NCI-H460 (cell line): ENCODE measurements at places on chromosomes 5 and 9. TPM values are rescaled to one million over a fixed set of nuclear protein-coding genes. Genes with fewer than 3 reads are reported as not detected.

GRCh38 chr9:122936883-122937282 lies 3.9 kb upstream of the RABGAP1 start:
- DNase-seq = no peak

Gene BTNL3
- total RNA-seq = not detected in 2 replicates

Gene MYO10
- 10.0 and 13.0 TPM in 2 replicates for total RNA-seq

DNA sequence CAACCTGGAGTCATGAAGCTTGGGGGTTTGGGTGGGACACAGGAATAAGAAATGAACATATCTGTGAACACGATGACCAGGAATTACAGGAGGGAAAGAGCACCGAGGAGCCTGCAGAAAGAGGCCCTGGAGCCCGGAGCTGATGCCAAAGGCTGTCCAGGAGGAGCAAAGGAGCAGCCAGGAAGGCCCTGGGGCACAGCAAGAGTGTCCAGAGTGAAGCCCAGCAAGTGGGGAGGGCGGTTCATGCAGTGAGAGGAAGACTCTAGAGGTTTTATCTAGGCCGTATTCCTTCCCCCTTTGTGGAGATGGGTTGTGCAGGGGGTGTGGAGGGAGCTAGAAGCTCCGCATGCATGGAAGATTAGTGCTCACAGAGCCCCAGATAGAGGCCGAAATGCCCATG lies 318.4 kb downstream of the GADD45G start:
- DNase-seq = no peak

DNA sequence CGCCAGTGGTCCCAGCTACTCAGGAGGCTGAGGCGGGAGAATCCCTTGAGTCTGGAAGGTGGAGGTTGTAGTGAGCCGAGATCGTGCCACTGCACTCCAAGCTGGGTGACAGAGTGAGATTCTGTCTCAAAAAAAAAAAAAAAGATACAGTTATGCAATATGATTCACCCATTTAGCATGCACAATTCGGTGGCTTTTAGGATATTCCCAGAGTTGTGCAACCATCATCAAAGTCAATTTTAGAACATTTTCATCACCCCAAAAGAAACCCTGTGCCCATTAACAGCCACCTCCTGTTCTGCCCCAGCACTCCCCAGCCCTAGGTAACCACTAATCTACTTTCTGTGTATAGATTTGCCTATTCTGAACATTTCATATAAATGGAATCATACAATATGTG lies 4.3 kb upstream of the DHFR start:
- no peak for DNase-seq
